Nephron progenitor cell (in vitro differentiated cells): ENCODE measurements at places on chromosomes 16 and 17.

GRCh38 chr16:81740169-81740568 lies 38.9 kb upstream of the PLCG2 start:
- no peak for DNase-seq

DNA sequence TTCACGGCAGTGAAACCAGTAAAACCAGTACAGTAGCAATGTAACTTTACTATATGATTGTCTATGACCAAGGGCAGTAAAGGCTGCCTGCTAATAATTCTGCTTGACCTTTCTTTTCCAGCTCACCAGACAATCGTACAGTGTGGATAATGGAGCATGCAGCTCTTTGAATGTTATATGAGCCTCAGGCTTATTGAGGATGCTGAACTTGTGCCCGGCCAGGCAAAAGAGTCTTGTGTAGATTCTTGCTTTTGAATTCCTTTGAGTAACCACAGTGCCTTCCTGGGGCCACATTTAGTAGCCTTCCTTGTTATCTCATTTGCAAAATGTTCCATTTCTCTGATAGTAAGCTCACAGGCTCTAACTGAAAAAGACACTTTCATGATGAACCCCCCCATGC lies 131.8 kb downstream of the CDH11 start:
- DNase-seq: no peak

GRCh38 chr16:24841291-24841690 lies 4.5 kb upstream of the SLC5A11 start:
- no peak for DNase-seq

GRCh38 chr17:78573955-78574354 lies 3.2 kb downstream of the DNAH17 start:
- no peak for DNase-seq

GRCh38 chr16:82971126-82971525 lies 344.4 kb downstream of the CDH13 start:
- no peak for DNase-seq

DNA sequence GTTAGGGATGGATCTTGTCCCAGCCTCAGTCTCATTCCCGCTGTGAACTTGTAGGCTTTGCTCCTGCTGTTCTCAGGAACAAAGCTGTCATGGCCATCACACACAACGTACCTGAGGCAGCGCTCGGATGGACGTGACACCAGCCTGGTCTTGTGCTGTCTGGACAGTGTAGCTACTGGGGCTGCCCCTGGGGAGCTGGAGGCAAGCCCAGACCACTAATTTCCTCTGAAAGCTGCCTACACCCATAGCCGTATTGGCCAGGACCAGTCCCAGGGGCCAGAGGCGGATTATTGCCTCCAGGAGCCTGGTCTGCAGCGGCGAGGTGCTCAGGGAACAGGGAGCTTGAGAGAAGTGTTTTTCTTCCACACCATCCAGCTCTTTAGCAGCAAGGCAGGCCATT lies 11.7 kb downstream of the ZNHIT3 start:
- DNase-seq: no peak

DNA sequence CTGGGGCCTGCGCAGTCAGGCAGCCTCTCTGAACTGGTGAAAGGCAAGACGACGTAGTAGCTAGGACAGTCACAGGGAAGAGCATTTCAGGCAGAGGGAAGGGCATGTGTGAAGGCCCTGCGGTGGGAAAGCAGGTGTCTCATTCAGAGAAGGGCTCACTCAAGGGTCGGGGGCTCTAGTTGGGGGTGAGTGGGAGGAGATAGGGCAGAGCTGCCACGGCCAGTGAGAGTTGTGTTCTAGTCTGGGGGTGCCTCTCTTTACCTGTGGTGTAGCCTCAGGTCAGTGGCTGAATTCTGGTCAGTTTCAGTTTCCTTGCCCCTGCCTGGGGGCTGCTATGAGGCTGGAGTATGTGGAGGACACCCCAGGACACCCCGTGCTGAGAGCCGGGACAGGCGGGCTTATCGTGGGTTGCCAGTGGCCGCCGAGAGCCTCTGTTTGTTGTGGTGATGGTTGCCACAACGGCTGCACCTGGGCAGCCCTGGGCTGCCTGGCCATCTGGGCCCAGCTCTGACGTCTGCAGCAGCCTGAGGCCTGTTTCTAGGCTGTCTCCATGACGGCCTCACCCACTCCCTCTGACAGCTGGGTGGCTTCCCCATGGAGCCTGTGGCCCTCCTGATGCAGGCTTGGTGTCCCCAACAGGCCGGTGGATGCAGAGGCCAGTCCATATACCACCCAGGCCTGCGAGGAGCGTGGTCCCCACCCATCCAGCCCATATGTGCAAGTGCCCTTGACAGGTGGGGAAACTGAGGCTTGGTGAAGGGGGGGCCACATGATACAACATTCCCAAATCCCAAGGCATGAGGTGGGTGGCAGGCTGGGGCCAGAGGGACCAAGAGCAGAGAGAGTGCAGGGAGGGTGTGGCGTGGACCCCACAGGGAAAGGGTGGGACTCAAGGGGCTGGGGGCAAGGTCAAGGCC lies 10.8 kb downstream of the MAP2K3 start:
- DNase-seq: no peak

- no peak for DNase-seq
These were observed 65.8 kb downstream of the SNX11 start for GRCh38 chr17:48173191-48173984.

GRCh38 chr16:87842209-87842869 lies 27.0 kb downstream of the SLC7A5 start:
- no peak for DNase-seq

- DNase-seq: no peak
These were observed 38.1 kb downstream of the DCAKD start for GRCh38 chr17:45013021-45013997.

DNA sequence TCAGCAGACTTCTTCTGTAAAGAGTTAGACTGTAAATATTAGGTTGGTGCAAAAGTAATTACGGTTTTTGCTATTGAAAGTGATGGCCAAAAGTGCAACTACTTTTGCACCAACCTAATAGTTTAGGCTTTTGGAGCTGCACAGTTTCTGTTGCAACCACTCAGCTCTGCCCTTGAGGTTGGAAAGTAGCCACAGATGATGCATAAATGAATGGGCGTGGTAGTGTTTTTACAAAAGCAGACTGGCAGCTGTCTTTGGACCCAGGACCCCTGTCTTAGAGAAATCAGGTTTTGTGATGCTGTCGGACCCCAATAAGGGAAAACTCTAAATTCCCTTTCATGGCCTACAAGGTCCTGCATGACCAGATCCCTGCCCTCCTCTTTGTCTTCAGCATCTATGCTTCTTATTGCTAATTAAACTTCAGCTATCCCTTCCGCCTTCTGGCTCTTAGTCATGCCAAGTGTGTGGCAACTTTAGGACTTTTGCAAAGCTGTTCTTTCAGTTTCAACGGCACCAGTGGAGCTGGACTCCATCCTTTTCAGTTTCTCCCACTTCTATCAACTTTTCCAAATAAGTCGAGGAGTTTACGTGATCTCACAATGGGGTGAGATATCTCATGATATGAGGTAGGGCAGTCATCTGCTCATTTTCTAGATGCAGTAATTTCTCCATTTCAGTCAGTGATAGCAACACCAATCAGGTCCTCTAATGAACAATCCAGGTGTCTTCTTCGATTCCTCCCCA lies 232.3 kb downstream of the XYLT1 start:
- no peak for DNase-seq

- no peak for DNase-seq
These were observed 87.6 kb downstream of the FOXL1 start for GRCh38 chr16:86665929-86666328.

GRCh38 chr16:82793528-82794245 lies 166.9 kb downstream of the CDH13 start:
- DNase-seq: no peak

- no peak for DNase-seq
These were observed 61.8 kb upstream of the RBFOX1 start for GRCh38 chr16:7270823-7271222.

- no peak for DNase-seq
These were observed 560 bp upstream of the P2RX1 start for GRCh38 chr17:3916825-3917224.

DNA sequence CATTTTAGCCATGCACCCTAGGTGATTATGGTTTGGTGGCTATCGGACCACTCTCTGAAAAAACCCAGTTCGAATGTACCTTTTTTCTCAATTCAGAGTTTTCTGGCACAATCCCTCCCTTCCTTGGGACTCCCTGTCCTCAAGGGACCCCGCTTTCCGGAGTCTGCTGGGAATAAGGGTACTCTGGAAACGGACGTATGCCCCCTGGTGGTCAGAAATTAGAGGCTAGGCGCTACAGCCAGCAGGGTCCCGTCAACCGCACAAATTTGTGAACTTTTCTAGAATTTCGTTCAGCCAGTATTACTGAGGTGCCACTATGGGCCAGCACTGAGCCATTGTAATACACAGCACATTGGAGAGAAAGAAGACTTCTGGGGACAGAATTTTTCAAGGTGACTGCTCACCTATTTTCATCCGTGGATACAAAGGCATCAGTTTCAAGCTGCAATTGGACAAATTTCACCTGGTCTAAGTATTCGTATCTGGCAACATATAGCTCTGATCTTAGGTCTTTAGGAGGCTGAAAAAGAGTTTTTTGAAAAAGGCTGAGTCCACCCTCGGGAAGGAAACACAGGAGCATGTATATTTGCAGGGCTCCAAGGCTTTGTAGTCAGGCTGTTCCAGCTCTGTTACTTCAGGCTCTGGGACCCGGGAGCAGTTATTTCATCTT lies 27.1 kb upstream of the CRYBA1 start:
- DNase-seq: peak; percentile 88

DNA sequence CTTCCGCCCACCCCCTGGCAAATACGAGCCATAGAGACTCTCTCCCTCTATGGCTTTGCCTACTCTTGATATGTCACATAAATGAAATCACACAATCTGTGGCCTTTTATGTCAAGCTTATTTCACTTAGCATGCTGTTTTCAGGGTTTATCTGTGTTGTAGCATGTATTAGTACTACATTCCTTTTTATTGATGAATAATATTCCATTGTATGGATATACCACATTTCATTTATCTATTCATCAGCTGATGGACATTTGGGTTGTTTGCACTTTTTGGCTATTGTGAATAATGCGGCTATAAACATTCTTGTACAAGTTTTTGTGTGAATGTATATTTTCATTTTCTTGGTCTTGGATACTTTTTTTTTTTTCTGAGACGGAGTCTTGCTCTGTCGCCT lies 37.0 kb upstream of the DHX8 start:
- no peak for DNase-seq

DNA sequence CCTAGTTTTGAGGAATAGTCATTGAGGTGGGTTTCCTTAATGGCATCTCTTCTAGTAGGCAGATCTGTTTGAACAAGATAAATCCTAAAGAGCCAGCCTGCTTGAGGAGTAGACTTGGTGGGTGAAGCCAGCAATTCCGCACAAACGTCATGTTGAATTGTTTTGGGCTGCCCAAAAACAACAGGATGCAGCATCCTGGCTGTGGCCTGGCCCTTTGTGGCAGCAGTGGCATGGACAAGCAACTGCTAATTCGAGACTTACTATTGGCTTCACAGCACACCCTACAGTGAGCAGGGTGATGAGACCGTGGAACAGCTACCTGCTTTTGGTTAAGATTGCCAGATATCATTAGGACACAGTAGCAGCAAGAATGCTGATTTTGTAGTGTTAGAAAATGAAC lies 9.3 kb upstream of the VPS4A start:
- no peak for DNase-seq

- DNase-seq: no peak
These were observed 3.6 kb upstream of the ITGAX start for GRCh38 chr16:31351246-31351941.

- no peak for DNase-seq
These were observed 81.8 kb downstream of the NT5M start for GRCh38 chr17:17384961-17385360.

DNA sequence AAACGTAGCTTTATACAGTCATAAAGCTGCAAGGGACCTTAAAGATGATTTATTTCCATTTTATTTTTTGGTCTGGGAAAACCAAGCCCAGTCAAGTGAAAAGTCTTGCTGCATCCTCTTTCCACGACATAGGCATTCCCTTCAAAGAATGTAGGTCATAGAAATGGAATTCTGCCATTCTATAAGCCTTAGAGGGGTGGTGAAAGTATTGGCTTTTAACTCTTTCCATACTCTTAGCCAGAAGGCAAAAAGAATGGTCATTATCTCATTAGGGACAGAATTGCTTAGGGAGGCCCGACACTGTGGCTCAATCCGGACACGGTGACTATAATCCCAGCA lies 7.9 kb upstream of the MSL1 start:
- no peak for DNase-seq

GRCh38 chr17:30225112-30225511 lies 10.4 kb downstream of the SLC6A4 start:
- no peak for DNase-seq

DNA sequence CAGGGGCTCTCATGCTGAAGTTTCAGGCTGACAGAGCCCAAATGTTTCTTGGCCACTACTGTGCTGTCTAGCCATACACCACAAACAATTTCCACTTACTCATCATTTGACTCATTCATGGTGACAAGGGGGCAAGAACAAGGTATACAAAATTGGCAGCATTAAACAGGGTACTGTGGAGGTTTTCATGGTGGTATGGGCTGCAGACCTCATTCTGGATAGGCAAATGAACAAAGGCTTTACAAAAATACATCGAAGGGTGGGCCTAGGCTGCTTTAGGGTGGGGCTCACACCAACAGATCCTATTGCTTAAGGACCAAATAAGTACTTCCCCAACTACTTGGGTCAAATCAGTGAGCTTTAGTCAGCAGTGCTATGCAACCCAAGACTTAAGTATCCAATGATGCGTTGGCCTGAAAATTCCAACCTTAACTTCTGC lies 53.0 kb downstream of the N4BP1 start:
- no peak for DNase-seq

DNA sequence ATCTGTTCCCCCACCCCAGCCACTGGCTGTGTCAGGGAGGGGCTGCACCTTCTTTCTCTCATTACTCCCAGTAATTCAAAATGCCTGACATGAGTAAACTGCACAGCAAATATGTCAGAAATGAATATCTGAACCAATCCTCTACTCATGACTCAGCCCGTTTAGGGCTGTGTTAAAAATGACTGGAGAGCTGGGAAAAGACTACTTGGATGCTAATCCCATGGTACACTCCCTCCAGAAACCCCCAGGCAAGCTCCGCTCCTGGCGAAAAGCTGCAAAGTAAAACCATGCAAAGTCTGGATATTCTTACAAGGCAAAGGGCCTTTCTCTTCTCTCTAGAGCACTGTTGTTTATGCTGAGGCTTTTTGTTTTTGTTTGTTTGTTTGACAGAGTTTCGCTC lies 448.1 kb upstream of the DYNLRB2 start:
- no peak for DNase-seq

DNA sequence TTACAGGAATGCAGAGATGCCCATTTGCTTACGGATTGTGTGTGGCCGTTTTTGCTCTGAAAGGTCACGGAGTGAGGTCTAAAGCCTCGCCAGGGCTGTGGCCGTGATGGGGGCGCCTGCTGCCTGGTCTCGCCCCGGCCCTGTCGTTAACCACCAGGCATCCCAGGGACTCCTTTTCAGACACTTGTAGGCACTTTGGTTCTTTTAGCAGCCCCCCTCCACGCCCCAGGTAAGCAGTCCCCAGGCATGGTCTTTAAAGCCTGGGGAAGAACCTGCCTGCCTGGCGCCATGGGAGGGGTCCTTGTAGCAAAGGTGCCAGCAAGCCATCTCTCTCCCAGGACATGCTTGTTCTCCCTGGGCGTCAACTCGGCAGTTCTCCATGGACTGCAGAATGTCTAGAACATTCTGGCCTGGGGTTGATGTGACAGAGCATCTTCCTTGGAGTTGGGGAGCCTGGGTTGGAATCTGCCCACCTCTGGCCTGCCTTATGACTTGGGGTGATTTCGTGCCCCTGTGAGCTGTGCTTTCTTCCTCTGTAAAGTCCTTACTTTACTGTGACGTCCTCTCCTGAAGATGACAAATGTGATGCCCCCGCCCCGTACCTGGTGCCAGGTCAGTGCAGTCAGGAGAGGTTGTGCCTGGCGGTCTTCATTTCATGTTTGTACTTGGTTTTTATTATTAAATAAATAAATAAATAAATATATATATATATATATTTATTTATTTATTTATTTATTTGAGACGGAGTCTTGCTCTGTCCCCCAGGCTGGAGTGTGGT lies 5.4 kb downstream of the KCTD5 start:
- no peak for DNase-seq
